ENCODE measurements at places on chromosomes 7 and 10.

GRCh38 chr7:16697507-16698199, 51.7 kb downstream of the BZW2 start:
- DNase-seq, result no peak

DNA sequence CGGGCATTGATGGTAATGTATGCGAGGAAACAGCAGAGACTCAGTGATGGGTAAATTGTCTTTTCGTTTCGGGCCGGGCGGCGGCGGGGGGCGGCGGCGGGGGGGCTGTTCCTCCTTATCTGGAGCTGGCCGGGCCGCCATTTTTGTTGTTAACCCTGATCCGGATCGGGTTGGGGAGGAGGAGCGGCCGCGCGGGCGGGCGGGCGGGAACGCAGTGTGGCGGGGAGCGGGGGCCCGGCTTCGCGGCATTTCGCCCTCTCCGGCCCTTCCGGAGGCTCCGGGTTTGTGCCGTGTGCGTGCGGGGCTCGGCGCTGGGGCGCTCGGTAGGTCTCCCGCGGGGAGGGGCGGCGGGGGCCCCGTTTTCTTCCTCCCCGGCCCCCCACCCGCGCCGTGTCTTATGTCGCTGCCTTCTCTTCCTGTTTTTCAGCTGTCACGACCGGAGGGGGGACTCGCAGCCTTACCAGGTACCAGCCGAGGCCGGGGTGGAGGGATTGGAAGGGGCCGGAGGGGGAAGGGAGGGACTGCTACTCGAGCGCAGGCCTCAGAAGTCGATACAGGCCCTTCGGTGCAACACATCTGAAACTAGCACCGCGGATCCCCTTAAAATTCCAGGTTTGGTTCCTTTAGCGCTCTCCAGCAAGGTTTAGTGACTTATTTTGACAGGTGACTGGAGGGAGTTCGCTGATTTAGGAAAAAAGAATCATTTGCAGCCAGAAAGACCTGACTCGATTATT, 820 bp downstream of the WAC start:
- DNase-seq, result no peak

GRCh38 chr7:133794479-133794878, 332.7 kb upstream of the LRGUK start:
- DNase-seq, result peak; percentile 44

DNA sequence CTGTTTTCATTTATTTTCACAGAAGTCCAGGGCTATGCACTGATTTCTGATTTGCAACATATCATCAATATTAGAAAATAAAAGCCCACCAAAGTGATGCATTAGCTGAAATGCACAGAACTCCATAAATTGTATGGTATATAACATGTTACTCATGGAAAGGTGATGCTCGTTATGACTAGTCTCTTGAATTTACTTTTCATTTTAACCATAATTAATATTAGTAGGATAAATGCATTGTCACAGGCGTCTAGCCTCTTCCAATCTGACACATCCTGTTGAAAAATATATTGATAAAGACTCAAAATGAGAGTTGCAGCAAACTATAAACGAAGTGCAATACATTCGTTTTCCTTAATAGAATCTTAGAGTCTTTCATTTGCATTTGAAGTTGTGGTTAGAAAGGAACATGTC, 92.4 kb downstream of the CPED1 start:
- DNase-seq, result no peak

- no peak for DNase-seq
Observed at GRCh38 chr7:90655566-90655965, 59.4 kb downstream of the CDK14 start.

GRCh38 chr7:25922296-25922695, 229.7 kb upstream of the NFE2L3 start:
- DNase-seq, result no peak

GRCh38 chr10:113430634-113431397, 122.0 kb upstream of the HABP2 start:
- no peak for DNase-seq

- DNase-seq, result no peak
Observed at GRCh38 chr10:4470231-4470835, 355.7 kb upstream of the AKR1E2 start.

DNA sequence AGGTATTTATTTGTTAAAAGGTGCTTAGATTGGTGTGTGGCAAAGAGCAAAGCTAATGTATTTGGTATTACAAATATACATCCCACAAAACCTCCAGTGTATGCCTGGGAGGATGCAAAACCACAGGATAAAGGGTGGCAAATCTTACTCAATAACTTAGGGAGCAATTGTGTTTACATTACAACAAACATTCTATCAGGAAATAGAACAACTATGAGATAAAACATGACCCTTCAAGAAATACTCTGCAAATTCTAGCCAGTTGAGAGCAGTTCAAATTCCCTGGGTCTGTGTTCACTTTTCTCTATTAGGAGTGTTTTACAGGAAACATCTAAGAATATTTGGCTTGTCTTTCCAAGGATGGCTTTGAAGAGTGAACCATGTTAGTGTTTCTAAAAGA, 64.9 kb downstream of the CUL1 start:
- DNase-seq, result no peak

GRCh38 chr10:16965740-16966447, 148.7 kb upstream of the RSU1 start:
- no peak for DNase-seq

DNA sequence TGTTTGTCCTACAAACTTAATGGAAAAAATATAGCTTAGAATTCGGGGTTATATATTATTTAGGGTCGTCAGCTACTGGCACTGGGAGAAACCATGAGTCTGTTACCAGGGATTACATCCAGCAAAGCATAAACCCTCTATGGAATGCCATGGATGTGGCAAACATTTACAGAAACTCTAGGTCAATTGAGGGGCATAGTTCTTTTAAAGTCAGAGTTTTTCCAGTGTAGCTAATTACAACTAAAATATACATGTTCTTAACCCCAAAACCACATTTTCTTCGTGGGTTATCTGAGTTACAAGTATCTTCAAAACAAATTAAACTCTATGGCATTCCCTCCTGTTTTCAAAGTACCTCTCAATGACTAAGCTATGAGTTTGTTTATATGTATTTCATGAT, 99.3 kb upstream of the THSD7A start:
- no peak for DNase-seq

DNA sequence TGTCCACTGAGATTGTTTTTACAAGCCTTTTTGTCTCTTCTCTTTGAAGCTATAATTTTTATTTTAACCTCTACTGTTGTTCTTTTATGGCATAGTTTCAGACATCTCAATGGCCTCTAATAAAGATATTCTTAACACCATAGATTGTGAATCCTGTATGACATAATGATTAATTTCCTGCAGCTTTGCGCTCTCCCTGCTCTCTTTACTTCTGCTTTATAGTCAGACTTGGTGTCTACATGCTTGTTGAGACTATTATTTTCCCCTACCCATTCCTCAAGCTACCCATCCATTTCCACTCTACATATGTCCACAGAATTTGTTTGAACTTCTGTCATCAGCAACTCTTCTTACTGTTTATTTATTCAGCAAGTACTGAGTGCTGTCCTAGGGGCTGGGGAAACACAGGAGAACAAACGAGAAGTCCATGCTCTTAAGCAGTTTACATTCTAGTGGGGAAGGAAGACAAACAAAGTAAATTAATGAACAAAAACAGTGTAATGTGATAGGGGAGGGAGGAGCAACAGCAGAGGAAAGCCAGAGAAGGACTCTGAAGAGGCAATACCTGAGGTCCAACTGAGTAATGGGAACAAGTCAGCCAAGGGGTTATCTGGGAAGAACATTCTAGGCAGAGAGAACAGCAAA, 110.1 kb downstream of the CDK14 start:
- DNase-seq, result no peak

- DNase-seq, result no peak
Observed at GRCh38 chr10:69415049-69415448, 1.7 kb downstream of the TACR2 start.

GRCh38 chr10:7945469-7946187, 108.9 kb upstream of the GATA3 start:
- DNase-seq, result no peak

GRCh38 chr10:97336942-97337831, 2.7 kb upstream of the FRAT2 start:
- DNase-seq, result no peak

- DNase-seq, result no peak
Observed at GRCh38 chr7:130841416-130841815, 107.4 kb upstream of the KLF14 start.

DNA sequence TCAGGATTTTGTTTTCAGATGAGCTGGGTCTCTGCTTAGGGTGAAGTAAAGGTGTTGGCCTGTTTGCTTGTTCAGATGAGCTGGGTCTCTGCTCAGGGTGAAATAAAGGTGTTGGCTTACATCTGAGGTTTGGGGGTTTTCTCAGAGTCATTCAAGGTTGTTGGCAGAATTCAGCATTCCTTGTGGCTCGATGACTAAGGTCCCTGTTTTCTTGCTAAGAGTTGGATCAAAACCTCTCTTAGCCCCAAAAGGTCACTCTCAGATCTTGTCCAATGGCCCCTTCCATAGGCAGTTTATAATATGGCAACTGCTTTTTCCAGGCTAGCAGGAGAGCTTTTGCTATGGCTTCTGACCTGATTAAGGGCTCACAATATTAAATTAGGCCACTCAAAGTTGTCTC, 106.6 kb downstream of the ADAM22 start:
- DNase-seq, result no peak

DNA sequence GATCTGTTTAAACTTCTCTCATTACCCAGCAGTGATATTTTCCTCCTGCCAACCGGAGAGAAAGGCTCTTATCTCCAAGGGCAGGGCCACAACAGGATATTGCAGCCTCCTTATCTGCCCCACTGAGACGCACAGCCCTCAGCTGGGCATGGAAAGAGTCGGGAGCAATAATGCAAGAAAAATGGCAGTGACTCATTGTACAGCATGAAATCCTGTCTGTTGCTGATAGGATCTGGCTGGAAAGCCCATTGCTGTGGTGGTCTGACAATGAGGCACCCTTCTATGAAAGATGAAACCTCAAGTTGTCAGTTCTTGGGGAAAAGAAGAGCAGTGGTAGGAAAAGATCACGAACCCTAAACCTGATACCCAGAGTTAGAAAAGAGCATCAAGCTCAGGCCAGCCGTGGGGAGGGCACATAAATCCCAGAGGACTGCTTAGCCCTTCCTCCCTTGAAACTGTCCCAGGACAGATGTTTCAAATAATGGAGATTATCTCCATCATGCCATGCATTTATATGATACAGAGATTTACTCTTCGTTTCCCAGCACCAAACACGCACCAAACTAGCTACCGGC, 47.0 kb upstream of the FIGNL1 start:
- DNase-seq, result no peak

DNA sequence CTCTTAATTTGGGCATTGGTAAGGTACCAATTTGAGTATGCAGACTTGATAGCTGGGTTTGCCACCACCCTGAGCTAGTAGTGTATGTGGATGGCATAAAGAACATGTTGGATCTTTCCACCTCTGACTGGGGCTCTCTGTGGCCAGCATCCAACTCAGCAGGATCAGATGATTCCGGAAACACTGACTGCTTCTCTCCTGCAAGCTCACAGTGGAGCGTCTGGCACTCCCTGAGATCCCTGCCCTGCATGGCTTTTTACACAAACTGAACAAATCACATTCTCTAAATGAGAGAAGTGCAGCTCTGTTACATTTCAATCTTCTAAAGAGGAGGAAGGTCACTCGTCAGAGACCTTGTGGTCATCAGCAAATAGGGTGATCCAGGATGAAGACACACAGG, 1057.5 kb downstream of the NRG3 start:
- DNase-seq, result no peak

GRCh38 chr7:80839855-80840254, 79.0 kb downstream of the SEMA3C start:
- no peak for DNase-seq

- DNase-seq, result no peak
Observed at GRCh38 chr10:60615541-60615940, 162.7 kb upstream of the CDK1 start.

DNA sequence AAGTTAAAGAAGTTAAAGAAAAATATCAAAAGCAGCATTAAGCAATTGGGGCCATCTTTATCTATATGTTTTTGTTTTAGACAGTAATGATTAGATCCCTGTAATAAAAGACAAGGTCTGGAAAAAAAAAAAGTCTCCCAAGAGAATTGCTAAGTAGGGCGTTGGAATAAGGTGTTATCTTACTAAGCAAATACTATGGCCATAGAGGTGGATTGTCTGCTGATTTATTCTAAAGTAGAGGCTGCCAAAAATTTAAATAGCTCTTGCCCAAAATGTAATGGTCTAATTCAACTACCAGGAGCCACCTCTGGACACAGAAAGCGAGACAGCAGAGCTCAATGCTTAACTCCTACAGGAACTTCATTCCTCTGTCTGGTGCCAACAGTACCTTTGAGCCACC, 71.6 kb downstream of the HERPUD2 start:
- DNase-seq, result no peak

DNA sequence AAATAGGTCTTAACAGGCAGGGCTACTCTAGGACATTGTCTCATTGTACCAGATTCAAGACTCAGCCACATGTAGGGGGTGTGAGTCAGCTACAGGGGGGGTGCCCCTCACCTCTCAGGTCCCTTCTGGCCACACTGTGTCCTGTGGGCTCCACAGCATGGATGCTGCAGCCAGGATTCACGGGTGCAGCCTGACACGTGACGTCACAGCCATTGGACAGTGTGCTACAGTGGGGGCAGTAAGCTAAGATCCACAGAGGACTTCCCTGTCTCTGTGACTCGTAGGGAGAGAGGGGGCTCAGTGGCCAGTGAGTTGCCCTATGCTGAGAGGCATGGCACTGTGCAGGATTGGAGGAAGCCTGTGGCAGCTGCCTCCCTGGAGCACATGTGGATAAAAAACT, 77.9 kb downstream of the TMEM178B start:
- DNase-seq, result no peak

DNA sequence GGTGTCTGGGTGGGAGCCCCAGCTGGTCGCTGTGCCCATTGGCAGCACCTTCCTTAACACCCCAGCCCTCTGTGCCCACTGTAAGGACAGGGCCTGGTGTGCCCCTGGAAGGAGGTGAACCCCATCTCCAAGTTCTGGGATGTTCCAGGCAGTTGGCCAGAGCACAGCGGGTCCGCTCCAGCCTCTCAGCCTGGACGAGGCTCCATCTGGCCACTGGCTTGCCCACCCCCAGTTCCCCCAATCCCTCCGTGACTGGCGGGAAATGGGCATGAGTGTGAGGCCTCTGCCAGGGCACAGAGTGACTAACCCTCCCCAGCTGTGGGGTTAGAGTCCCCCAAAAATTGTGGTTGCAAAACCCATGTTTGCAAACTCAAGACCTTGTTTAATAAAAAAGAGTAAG, 15.6 kb downstream of the GRIFIN start:
- no peak for DNase-seq

DNA sequence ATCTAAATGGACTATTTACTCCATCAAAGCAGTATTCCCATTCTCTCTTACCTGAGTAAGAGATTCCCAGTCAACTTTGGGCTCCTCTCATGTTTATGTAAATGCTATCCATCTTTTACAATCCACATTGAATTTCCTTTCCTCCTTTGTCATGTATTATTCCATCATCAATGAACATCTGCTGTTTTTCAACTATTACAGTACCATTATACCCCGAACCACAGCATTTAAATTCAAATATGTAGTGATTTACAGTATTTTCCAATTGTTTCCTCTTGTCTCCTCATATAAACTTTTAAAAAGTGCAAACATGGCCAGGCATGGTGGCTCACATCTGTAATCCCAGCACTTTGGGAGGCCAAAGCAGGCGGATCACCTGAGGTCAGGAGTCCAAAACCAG, 20.3 kb downstream of the PCLO start:
- DNase-seq, result no peak

GRCh38 chr7:46663025-46663424, 742.0 kb upstream of the IGFBP3 start:
- DNase-seq, result no peak

- DNase-seq, result no peak
Observed at GRCh38 chr7:27697861-27698430, 35.3 kb upstream of the HIBADH start.

GRCh38 chr10:33815776-33816175, 481.3 kb upstream of the NRP1 start:
- DNase-seq, result no peak
